CD4-positive, alpha-beta T cell (primary cell): ENCODE measurements at places on chromosomes 2 and 18.

DNA sequence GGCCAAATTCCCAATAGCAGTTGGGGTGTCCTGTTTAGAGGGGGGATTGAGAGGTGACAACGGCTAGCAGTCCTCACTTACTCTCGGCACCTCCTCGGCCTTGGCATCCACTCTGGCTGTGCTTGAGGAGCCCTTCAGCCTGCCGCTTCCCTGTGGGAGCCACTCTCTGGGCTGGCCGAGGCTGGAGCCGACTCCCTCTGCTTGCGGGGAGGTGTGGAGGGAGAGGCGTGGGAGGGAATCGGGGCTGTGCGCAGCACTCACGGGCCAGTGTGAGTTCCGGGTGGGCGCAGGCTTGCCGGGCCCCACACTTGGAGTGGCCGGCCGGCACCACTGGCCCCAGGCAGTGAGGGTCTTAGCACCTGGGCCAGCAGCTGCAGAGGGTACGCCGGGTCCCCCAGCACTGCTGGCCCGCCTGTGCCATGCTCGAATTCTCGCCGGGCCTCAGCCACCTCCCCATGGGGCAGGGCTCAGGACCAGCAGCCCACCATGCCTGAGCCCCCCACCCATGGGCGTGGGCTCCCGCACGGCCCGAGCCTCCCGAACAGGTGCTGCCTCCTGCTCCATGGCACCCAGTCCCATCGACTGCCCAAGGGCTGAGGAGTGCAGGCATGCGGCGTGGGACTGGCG, 705.9 kb upstream of the ZNF804A start:
- DNase-seq: no peak

- no peak for DNase-seq
Measured at GRCh38 chr18:50163505-50163904, 31.4 kb downstream of the MYO5B start.

GRCh38 chr2:226698671-226699070, 100.9 kb downstream of the IRS1 start:
- no peak for DNase-seq

DNA sequence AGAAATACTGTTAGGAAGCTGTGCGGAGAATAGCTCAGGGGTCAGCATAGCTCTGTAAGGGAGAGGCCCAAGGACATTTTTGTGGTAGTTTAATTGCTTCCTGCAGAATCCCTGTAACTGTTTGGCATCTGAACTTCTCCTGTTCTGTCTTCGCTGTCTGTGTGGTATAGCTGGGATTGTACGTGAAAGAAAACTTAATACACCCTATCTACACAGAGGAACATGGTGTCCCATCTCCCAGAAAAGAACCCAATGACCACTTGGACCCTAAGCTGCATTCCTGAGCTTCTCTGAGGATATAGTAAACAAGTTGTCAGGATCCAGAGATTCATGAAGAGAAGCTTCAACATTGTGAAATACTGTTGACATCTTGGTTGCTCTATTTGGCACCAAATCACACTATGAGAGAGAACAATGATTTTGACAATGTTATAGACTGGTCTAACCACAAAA, 81.3 kb downstream of the CDC42EP3 start:
- DNase-seq: no peak

- no peak for DNase-seq
Measured at GRCh38 chr18:70028084-70028483, 80.4 kb upstream of the CD226 start.

GRCh38 chr18:62711781-62712180, 3.6 kb upstream of the PHLPP1 start:
- no peak for DNase-seq

GRCh38 chr2:200705305-200706041, 106.2 kb upstream of the BZW1 start:
- no peak for DNase-seq

GRCh38 chr2:200226451-200227426, 79.8 kb upstream of the SPATS2L start:
- no peak for DNase-seq

GRCh38 chr18:366466-367061, 98.7 kb upstream of the THOC1 start:
- DNase-seq: no peak

DNA sequence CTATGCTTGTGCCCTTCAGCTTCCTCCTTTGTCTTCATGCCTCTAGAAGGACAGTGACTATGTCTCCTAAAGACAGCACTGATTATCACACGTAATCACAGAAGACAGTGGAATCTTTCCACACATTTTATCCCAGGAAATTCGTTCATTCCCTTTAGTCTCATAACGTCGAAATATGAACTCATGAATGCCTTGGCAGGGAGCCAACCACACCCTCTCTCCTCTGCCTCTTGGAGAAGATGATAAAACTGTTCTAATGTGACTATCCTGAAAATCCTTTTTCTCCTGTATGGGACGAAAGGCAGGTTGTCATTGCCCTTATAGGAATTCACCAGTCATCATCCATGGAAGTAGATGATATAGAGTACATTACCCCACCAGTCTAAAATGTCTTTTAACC, 726.6 kb upstream of the FANCL start:
- no peak for DNase-seq

DNA sequence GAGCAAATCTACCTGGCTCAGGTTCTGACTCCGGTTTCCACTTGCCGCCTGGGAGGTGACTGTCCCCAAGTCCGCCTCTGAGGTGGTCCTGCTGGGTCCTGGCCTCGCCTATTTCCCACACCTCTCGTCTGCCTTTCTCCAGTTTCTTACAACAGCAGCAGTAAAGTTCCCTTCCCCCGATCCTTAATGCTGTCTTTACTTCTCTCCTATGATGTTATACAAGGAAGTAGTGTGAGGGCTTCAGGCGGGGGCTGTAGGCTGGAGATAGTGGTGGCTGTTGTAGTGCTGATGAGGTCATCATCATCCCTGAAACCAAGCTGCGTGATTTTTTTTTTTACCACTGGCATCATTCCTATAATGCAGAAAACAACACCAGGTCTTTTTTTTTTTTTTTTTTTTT, 18.9 kb downstream of the TGIF1 start:
- DNase-seq: no peak

DNA sequence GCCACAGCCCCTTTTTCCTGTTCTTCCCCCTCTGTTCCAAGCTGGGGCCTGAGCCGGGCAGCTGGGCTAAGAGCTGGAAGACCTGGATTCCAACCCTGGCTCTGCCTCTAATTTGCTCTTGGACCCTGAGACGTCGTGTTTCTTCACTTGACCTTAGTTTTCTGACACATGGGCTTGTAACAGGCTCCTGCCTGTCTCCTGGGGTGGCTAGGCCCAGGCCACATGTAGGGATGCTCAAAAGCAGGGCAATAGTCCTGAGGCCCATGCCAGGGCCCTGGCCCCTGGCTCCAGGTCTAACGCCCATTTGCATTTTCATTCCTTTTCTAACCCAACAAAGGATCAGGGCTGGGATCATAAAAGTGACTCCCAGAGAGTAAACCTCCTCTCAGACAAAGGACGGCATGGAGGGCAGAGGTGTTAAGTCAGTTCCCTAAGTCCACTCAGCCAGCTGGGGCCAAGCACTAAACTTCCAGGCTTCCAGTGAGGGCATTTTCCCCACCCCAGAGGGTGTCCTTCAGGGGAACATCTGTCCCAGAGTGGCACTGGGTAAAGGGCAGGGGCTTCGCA, 16.6 kb upstream of the DNMT3A start:
- no peak for DNase-seq

DNA sequence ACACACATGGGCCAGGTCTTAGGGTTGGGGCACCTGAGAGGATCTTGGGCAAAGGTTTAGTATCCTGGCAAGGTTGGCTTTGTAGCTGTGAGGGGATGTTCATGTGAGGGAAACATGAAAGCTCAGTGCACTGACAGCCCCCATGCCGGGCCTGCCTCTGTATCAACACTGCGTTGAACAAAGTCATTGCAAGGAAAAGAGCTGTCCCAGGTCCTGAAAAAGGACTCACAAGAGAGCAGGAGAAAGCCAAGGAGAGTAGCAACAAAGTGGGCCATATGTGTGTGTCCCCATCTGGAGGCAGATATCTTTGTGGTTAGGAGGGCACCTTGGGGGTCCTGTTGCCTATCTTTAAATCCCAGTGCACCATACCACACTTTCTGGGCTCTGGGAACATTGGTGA, 237.8 kb upstream of the THSD7B start:
- DNase-seq: no peak

DNA sequence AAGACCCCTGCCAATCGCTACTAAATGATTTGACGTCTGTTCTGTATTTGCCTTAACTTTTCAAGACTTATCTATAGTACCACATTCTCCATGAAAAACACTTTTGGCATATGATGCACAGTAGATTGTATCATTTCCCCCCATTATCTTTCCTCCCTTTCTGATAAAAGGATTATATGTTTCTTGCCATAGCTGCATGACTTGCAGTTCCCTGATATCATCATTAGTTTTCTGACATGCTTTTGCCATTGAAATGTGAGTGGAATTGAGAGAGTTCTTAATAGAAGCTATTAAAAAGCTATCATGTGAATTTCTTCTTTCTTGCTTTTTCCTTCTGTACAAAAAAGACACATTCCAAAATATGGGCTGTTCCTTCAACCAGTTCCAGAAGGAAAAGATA, 130.3 kb downstream of the TMEFF2 start:
- no peak for DNase-seq

DNA sequence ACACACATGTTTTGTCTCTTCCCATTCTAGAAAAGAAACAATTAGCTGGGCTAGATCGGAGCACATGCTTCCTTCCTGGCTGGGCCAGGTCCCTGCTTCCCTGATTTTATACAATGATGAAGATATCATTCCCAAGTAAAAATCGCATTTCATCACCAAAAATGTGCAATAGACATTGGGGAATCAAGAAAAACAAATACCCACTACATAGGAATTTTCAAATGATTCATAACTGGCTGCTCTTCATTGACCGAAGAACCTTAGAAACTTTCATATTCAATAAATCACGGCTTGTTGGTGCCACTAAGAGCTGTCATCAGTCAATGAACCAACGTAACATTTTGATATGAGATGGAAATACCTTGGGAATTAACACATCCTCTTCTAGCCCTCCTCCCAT, 373.6 kb upstream of the TRIB2 start:
- no peak for DNase-seq

DNA sequence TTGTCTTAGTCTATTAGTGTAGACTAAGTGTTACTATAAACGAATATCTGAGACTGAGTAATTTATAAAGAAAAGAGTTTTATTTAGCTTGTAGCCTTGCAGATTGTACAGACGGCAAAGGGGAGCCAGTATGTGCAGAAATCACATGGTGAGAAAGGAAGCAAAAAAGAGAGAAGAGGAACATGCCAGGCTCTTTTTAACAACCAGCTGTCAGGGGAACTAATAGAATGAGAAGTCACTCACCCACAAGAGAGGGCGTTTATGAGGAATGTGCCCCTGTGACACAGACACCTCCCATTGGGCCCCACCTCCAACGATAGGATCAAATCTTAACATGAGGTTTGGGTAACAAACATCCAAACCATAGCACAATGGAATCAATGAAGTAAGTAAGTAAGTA, 20.6 kb upstream of the ZNF804A start:
- DNase-seq: no peak

DNA sequence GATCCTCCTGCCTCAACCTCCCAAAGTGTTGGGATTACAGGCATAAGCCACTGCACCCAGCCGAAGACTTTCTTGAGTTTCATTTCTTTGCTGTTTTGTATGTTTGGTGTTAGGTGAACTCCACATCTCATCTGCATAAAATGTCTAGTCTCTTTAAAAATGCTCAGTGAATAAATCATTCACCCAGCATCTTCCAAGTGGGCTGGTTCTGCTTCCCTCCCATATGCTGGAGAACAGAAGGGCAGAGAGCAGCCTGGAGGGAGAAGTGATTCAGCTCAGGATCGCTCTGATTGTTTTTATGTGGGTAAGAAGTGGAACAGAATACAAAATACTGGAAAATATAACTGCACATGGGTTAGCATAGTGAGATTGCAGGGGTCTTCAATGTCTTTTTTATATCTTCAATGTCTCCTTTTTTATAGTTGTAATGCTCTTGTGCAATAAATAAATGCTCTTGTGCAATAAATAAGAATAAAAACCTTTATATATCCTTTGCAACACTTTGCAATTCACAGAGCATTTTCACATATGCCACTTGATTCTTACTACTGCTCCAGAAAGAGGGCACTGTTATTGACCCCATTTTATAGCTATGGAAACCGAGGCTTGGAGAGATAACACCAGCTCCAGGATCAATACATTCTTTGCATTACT, 253.0 kb upstream of the NCKAP5 start:
- no peak for DNase-seq

DNA sequence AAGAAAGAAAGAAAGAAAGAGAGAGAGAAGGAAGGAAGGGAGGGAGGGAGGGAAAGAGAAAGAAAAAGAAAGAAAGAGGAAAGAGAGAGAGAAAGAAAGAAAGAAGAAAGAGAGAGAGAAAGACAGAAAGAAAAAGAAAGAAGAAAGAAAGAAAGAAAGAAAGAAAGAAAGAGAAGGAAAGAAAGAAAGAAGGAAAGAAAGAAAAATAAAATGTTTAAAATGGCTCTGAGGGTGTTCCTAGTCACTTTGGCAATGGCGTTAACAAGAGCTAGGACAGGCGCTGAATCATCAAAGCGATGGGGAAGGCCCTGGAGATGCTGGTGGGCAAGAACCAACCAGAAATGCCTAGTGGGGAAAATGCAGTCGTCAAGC, 77.8 kb upstream of the GPC1 start:
- no peak for DNase-seq

GRCh38 chr2:233082222-233082930, 22.2 kb downstream of the INPP5D start:
- DNase-seq: no peak

DNA sequence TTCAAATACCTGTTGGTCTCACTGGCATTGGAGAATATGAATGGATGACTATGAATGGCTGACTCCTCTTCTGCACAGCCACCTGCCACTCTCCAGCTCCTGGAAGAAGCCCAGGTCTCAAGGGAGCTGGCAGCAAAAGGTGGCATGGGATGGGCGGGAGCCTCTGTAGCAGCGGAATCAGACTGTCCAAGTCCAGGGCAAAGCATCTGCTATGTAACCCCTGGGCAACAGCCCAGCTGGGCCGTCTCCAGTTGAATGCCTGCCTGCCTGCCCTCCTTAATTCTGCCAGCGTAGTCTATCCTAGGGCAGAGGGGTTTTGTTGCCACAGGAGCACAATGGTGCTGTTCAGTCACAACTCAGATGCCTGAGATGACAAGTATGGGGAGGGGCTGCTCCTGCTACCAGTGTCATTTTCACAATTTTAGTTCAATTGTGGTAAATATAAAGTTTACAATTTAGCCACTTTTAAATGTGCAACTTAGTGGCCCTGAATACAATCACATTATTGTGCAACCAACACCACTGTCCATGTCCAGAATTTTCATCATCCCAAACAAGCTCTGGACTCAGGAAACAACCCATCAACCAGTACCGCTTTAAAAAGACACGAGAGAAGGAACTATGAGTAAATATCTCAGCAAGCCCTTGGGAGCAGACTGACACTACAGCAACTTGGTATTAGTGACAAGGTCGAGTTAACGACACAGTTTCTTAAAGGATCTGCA, 115.2 kb downstream of the MYO5B start:
- DNase-seq: no peak
